Omental fat pad (tissue), 4 donors: ENCODE measurements at places on chromosomes 7 and 10. TPM values are rescaled to one million over a fixed set of nuclear protein-coding genes. Genes with fewer than 3 reads are reported as not detected.

The PBLD gene
- 4.9 TPM for total RNA-seq

The CRHR2 gene
- total RNA-seq, result 0.95 TPM

The CPA4 gene
- not detected for total RNA-seq

- no peak for DNase-seq
These were observed 124.5 kb downstream of the AHR start for GRCh38 chr7:17422966-17423365.

DNA sequence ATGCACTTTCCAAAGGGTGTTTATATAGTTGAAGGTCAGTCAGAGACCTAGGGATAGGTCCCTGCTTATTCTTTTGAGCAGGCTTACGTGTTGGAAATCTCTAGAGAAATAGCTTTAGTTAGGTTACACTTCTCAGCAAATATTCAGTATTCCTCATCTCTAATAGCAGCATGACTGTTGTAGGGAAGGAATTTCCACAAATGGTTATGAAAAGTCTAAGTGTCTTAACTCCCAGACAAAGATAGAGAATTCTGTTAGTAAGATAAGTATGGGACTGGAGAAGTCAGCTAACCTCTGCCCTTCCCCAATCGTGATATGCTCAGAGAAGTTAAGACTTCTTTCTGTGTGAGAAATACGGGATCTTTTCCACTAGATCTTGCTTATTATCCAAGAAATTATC lies 16.5 kb downstream of the SGPL1 start:
- DNase-seq, result no peak
